ENCODE measurements at places on chromosomes 7 and 10. TPM values are rescaled to one million over a fixed set of nuclear protein-coding genes. Genes with fewer than 3 reads are reported as not detected.

The FAM237B gene
- 0.36 TPM for polyA plus RNA-seq

The SMKR1 gene
- polyA plus RNA-seq: 2.4 TPM

The NIPSNAP2 gene
- polyA plus RNA-seq: 119 TPM

The GNG11 gene
- polyA plus RNA-seq: 43.3 TPM

The LRMDA gene
- 17.1 TPM for polyA plus RNA-seq

The CDC14C gene
- 0.11 TPM for polyA plus RNA-seq

The TUBB8 gene
- polyA plus RNA-seq: 1.4 TPM

The FAM180A gene
- not detected for polyA plus RNA-seq

The CCL24 gene
- not detected for polyA plus RNA-seq

The NEUROG3 gene
- polyA plus RNA-seq: not detected

GRCh38 chr10:130079614-130080460 is 30.8 kb downstream of the C10orf143 start:
- no peak for DNase-seq

- DNase-seq: no peak
These were observed 771 bp downstream of the DNAJC9 start for GRCh38 chr10:73246322-73246645.

GRCh38 chr10:91517394-91517793 is 107.2 kb downstream of the HECTD2 start:
- no peak for DNase-seq

DNA sequence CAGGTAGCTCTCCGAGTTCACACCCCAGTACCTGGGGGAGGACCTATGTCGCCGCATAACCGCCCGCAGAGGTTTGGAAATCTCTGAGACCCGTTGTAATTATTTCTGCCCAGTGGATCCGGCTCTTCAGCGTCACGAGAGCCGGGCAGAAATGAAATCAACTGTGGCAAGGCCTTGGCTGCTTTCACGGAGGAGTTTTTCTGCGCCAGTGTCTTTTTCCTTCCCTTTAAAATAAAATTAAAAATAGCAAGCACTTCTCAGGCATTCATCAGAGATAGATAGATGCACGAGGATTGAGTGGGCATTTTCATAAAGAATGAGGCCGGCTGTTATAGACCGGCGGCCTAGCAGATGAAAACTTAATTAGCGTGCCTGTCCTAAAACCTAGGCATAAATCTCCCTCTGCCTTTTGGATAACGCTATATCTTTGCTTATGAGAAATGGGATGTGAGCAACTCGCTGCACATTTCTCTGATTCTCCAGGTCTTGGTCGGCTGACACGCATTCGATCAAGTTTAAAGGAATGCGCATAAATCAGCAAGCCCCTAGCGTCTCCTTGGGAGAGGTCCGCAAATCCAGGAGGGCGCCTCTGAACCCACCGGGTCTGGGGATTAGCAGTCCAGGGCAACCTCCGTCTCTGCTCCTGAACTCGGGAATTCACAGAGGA is 6.4 kb downstream of the HOXA13 start:
- no peak for DNase-seq

DNA sequence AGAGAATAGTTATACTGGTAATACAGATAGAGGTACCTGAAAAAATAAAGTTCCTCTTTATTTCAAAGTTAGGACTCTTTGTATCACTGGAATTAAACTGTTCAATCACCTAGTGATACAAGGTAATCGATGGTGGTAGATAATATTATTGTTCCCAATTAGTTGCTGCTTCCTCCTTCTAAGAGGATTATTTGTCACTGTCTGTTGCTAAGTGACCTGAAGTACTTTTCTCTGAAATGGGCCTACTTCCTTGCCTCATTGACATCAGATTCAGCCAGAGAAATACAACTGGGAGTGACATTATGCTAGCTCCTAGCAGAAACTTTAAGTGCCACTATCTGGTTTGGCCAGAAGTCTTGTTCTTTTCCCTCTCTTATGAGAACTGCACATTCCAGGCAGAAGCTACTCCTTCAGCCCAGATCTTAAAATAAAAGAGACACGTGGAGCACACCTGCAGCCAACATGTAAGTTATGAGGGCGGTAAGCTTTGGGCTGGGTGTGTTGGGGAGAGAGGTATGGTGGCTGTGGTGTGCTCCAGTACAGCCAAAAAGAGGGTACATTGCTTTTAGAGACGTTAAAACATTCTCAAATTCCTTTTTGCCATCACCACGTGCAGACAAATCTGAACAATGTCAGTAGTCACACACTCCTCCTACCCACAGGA is 54.8 kb downstream of the MINDY3 start:
- DNase-seq: no peak

GRCh38 chr10:8894148-8894547 is 839.7 kb downstream of the GATA3 start:
- no peak for DNase-seq

DNA sequence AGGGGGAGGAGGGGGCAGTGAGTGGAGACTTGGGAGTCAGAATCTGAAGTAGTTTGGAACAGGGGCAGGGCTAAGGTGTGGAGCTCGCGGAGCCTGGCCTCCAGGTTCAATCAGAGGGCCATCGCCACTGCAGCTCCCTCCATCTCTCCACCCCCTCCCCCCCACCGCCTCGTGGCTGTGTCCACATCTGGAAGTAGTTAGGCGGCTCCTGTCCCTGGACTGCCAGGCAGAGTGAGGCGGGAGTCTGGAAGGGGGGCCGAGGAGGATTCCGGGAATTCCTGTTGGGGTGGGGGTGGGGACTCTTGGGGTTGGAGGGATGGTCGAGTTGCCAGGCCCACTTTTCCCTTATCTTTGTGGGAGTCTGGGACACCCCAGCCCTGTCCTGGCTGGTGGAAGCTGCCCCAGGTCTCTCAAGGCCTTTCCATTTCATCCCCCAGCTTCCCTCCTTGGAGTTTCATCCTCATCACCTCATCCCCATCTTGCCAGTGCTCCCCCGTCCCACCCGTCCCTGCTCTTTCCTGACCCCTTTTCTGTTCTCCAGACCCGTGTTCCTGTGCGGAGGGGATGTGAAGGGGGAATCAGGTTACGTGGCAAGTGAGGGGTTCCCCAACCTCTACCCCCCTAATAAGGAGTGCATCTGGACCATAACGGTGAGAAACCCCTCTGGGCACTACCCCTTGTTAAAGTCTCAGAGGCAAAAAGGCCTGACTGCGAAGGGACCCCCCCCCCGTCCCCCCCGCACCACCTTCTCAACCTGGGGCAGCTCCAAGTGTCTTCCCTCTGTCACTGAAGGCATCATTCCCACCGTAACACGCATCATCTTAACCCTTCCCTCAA is 944 bp downstream of the PCOLCE start:
- DNase-seq: no peak
